ENCODE measurements at places on chromosomes 2 and 18. TPM values are rescaled to one million over a fixed set of nuclear protein-coding genes. Genes with fewer than 3 reads are reported as not detected.

The MYO5B gene
- polyA plus RNA-seq: 0.02 TPM

The FRZB gene
- polyA plus RNA-seq: not detected

The STPG4 gene
- not detected for polyA plus RNA-seq

The AUP1 gene
- polyA plus RNA-seq: 69.7 TPM

The C2orf72 gene
- polyA plus RNA-seq: not detected

The GPR55 gene
- polyA plus RNA-seq: 1.4 TPM

The KCNJ3 gene
- not detected for polyA plus RNA-seq

The PAX3 gene
- polyA plus RNA-seq: not detected

The FARP2 gene
- 6.2 TPM for polyA plus RNA-seq

The SLC4A1AP gene
- 37.6 TPM for polyA plus RNA-seq

The IFIH1 gene
- 14.5 TPM for polyA plus RNA-seq

The CHAC2 gene
- 6.0 TPM for polyA plus RNA-seq

The KCTD1 gene
- 0.36 TPM for polyA plus RNA-seq

The WDR35 gene
- 2.0 TPM for polyA plus RNA-seq

The ABCG8 gene
- 0.11 TPM for polyA plus RNA-seq

The DPYSL5 gene
- not detected for polyA plus RNA-seq

The ST8SIA3 gene
- not detected for polyA plus RNA-seq

The EPB41L3 gene
- 5.6 TPM for polyA plus RNA-seq

The MRPL33 gene
- 233 TPM for polyA plus RNA-seq

The SERPINB3 gene
- not detected for polyA plus RNA-seq

The CRACDL gene
- polyA plus RNA-seq: 0.45 TPM

The GKN1 gene
- polyA plus RNA-seq: not detected

The KCNG2 gene
- not detected for polyA plus RNA-seq

The RAX gene
- polyA plus RNA-seq: not detected

The NPAS2 gene
- polyA plus RNA-seq: 8.3 TPM

The ABCG5 gene
- polyA plus RNA-seq: not detected

The SH3BP4 gene
- not detected for polyA plus RNA-seq

The CPLX4 gene
- not detected for polyA plus RNA-seq

The INPP4A gene
- polyA plus RNA-seq: 51.4 TPM

The NPPC gene
- polyA plus RNA-seq: not detected

The DTNB gene
- polyA plus RNA-seq: 17.0 TPM

The CACNB4 gene
- not detected for polyA plus RNA-seq

The B4GALT6 gene
- 0.24 TPM for polyA plus RNA-seq

The FAM110C gene
- polyA plus RNA-seq: not detected

The IL1B gene
- not detected for polyA plus RNA-seq

The ACADL gene
- not detected for polyA plus RNA-seq

The ACMSD gene
- polyA plus RNA-seq: not detected

The INPP5D gene
- polyA plus RNA-seq: 122 TPM
